ENCODE measurements at places on chromosomes 2 and 18. TPM values are rescaled to one million over a fixed set of nuclear protein-coding genes. Genes with fewer than 3 reads are reported as not detected.

PTPRN gene
- 19.3 TPM for total RNA-seq

TXNL1 gene
- 81.4 TPM for total RNA-seq

NDUFS1 gene
- total RNA-seq = 212 TPM

PROKR1 gene
- total RNA-seq = not detected

PKDCC gene
- total RNA-seq = 4.8 TPM

MYOM1 gene
- total RNA-seq = not detected

FAHD2B gene
- 3.2 TPM for total RNA-seq

C2orf81 gene
- 3.5 TPM for total RNA-seq

GAL3ST2 gene
- total RNA-seq = not detected

HES6 gene
- 28.6 TPM for total RNA-seq

HTRA2 gene
- 70.3 TPM for total RNA-seq

SKOR2 gene
- total RNA-seq = not detected

TMEM247 gene
- not detected for total RNA-seq

NDC80 gene
- total RNA-seq = 68.7 TPM

RPL31 gene
- total RNA-seq = 647 TPM

TRABD2A gene
- 10.6 TPM for total RNA-seq

SOCS6 gene
- total RNA-seq = 27.4 TPM

TRAF3IP1 gene
- 14.0 TPM for total RNA-seq

DNA sequence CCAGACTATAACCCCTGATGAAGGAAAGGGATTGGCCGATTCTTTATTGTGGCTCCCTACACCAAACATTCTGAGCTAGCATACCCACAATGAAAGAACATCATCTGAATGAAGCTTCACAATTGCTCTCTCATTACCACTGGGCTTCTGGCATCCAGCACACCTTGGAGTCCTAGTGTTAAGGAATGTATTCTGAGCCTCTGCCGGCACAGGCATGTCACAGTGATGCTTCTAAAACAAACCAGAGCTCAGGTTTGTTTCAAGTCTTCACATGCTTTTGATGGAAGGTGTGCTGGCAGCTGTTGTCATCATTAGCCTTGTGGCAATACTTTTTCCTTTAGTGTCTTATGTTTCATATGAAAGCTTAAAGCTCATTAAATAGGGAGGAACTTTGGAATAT is 76.3 kb upstream of the RBBP8 start:
- no peak for DNase-seq

- no peak for DNase-seq
These were observed 466.5 kb upstream of the ID2 start for GRCh38 chr2:8215159-8215863.

DNA sequence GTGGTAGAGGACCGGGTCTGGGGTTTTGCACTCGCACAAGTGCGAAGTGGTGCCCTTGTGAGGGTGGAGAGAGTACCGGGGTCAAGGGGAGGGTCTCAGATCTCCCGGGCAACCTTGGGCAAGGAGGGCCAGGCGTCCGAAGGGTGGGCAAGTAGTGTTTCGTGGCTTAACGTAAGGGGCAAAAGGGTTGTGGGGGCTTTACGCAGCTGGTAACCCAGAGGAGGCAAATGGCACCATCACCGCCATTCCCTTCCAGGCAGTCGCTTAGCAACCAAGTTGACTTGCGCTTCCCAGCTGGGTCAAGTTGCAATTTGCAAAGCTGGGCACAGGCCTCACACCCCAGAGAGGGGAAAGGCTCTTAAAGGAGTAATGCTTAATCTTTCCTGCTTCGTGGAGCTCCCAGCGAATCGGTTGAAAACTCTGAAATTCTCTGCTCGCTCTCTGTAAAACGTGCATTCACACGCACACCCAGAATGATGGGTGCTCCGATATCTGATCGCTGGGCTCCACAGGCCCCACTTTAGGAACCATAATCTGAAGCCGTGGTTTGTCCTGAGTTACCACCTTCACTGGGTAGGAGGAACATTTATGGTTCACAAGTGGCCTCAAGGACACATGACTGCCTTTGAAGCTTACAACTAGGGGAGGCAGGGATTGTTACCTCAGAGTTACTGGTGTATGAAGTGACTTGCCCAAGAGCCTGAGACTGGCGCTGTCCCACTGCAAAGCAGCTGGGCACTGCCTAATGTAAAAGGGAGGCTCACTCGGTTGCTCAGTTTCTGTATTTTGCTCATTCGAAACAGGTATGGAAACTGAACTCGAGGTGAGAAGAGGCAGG is 127.9 kb downstream of the UXS1 start:
- no peak for DNase-seq

DNA sequence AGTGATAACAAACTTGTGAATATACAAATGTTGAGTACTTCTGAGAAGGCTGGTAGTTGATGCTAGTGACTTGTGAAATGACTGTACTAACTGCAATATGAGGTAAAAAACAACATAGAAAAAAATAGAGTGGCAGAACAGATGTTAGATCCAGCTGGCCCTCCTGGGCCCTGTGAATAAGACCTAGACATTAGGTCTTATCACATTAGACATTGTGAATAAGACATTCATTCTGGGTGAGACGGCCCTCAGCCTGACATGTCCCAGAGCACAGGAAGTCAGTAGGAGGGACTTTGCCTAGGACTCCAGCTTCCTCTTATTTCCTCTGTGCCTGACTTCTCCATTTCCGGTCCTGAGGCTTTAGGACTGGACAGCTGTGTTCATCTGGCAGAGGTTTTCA is 22.9 kb downstream of the DOK1 start:
- no peak for DNase-seq

GRCh38 chr2:207165121-207166038 is at the start of gene KLF7:
Gene KLF7, minus strand, starts transcription at chr2:207165948. Its CDS starts 380 bp downstream, at chr2:207165568.
- DNase-seq = no peak

- no peak for DNase-seq
These were observed 35.4 kb upstream of the FSHR start for GRCh38 chr2:49189512-49190225.

GRCh38 chr18:24488824-24489493 is 28.5 kb downstream of the HRH4 start:
- peak; percentile 46 for DNase-seq

GRCh38 chr2:231117922-231118613 is 6.8 kb downstream of the HTR2B start:
- DNase-seq = no peak

- no peak for DNase-seq
These were observed 138.6 kb downstream of the ALK start for GRCh38 chr2:29782549-29783458.

- no peak for DNase-seq
These were observed 104.4 kb upstream of the SALL3 start for GRCh38 chr18:78875016-78875777.

DNA sequence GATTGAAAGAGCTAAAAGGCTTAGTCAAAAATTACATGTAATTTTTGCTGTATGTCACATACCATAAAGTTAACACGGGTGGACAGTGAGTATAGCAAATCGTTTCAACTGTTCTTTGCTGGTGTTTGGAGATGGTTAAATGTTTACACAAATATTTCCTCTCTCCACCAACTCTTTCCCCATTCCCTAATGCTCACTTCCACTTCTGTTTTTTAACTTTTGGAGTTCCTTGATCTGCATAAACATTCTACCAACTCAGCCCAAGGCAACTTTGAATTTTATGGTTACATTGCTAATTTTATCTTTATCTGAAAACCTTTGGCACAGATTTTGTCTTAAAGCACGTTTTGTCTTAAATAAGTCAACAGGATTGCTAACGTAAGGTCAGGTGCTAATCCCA is 1.9 kb upstream of the SPOPL start:
- no peak for DNase-seq

DNA sequence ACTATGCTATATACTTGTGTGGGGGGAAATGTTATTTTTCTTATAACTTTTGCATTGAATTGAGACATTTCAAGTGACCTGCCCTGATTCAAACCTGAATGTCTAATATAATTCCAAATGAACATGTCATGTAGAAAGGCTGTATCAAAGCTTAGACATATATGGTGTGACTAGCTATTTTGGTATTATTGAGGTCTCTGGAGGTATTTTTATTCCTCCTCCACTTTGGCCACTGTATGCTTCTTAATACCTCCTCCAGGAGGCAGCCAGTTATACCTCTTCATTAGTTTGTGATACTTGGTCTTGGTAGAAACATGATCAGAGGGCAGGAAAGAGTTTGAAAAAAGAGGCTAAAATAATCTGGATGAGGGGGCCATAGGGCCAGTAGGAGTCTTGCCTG is 217.1 kb downstream of the TCF4 start:
- DNase-seq = no peak

DNA sequence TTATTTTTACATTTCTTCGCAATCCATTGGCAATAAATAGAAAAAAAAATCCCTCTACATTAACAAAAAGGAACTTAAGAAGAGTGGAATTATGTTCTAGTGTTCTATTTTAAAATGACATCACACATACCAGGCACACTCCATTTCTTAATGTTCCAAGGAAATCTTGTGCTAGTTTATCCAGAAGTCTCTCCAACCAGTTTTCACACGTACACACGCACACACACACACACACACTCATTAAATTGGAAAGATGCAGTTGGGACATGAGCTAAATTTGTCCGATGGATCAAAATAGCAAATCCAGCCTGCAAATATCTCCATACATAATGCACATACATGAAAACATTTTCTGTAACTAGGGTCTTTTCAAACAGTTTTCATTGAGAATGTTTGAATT is 78.3 kb downstream of the KCNJ3 start:
- no peak for DNase-seq

GRCh38 chr2:60527762-60528161 is 25.7 kb downstream of the BCL11A start:
- no peak for DNase-seq

DNA sequence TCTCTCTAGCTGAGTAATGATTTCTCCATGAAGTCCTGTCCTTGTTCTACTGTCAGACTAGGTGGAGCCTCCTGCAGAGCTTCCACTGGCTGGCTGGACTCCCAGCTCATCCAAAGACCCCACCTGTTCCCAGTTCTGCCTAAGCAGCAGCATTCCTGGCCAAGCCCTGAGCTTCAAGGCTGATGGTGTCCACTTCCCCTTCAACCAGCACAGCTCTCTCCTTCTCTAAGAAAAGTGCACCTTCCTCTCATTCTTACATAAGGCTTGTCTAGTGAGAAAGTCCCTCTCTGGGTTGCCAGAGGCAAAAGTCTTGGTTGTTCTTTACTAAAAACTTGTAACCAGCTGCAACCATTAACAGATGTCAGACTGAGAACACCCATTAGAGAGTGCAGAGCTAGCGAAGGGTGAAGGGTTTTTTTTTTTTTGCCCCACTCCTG is 58.9 kb downstream of the CXCR4 start:
- no peak for DNase-seq

DNA sequence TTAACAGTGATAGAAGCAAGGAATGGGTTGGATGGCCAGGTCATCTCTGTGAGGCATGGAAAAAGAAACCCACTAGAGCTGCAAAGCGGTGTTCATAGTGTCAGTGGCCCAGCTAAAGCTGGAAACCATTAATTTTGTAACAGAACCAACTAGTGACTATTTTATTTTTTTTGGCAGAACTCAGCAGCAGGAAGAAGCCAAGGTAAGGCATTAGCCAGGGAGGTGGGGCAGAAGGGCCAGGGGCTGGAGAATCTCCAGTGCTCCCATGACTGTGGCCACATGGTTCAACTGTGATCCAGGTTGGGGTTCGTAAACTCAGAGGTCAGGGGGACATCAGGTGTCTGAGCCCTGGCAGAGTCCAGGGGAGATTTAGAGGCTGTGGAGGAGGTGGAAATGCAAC is 25.9 kb upstream of the YES1 start:
- no peak for DNase-seq

GRCh38 chr2:210553373-210553772 is 3.0 kb upstream of the CPS1 start:
- peak; percentile 62 for DNase-seq

GRCh38 chr2:238846628-238847418 is 1.1 kb upstream of the TWIST2 start:
- no peak for DNase-seq
